ENCODE measurements at places on chromosomes 3 and 15.
A peak's percentile ranks its signal among the peaks of the same experiment; 100 is the strongest.

GRCh38 chr3:56423661-56424099, 44.6 kb downstream of the ERC2 start:
- no peak for DNase-seq

DNA sequence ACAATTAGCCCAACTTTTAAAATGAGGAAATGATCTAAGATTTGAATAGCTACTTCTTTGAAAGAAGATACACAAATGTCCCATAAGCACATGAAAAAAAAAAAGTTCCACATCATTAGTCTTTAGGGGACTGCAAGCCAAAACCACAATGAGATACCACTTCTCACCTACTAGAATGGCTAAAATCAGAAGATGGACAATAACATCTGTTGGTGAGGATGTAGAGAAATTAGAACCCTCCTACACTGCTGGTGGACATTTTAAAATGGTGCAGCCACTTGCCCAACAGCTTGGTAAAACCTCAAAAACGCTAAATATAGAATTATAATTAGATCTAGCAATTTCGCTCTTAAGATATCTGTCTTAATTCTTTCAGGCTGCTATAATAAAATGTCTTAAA, 77.1 kb downstream of the MEX3B start:
- no peak for DNase-seq

- no peak for DNase-seq
Observed at GRCh38 chr3:120057626-120058025, 36.6 kb downstream of the GSK3B start.

- peak; percentile 33 for DNase-seq
Observed at GRCh38 chr3:98573181-98573728, 20.2 kb downstream of the CPOX start.

GRCh38 chr15:50744601-50745000, 20.9 kb downstream of the SPPL2A start:
- DNase-seq = no peak

DNA sequence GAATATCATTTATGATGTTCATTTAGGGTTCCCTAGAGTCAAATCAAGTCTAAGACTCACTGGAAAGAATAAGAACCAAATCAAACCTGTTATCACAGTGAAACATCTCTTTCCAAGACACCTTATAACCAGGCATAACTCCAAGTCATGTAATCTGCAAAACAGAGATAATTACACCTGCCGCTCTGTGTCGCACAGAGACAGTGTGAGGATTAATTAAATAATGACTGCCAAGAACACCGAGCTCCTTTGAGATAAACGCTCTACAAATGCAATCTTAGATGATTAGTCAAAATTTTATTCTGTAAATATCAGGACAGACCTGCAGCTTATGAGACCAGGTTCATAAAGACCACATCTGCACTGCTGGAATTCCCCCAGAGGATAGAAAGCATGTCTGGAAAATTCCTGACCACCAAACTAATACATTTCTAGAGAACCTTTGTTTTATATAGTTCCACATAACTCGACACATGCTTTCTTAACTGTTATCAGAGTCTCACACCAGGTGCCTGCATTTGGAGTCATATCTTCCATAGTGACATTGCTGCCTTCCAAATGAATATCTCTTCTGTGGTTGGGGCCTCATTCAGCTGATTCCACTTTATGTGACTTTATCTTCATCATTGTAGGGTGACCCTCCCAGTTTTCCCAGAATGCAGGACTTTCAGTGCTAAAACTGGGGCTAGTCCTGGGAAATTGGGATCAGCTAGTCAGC, 252.8 kb downstream of the CD47 start:
- no peak for DNase-seq

DNA sequence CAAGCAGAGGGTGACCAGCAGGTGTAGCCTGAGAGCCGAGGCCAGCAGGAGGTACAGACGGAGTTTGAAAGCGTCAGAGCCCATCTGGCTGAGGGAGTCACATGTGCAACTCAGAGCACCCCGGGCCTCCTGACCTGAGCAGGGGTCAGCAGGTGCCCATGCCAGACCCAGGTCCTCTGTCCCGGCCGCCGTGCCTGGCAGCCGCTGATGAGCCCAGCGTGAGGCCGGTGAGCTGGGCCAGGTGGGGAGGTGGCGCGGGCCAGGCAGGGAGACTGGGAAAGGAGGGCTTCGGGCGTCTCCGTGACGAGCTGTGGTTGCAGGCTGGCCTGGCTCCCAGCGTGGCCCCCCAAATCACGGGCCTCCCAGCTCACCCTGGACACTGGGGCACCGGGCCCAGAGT, 130.9 kb downstream of the CHSY1 start:
- DNase-seq = no peak

- no peak for DNase-seq
Observed at GRCh38 chr3:4008205-4008604, 209.0 kb downstream of the LRRN1 start.

DNA sequence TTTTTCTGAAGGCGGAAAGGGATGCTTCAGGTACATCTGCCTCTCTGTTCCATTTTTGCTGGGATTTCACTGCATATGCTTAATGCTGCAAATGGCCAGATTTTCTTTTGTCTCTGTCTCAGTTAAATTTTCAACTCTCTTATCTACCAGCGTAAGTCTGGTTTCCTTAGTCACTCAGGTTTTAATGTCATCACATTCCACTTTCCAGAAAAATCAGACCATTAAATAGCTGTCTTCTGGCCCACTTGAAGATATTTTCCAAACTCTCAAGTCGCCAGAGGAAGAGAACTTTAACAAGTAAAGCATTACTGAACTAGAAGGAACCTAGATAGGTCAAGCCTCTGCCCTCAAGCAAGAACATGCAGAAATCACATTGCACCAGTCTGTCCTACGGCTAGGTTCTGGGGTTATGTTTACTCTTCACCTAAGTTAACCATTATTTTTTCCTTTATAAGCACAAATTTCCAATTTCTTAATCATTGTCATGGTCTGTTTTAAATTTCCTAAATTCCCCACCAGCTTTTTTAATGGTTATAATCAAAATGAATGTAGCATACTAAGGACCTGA, 26.5 kb downstream of the AVEN start:
- no peak for DNase-seq

DNA sequence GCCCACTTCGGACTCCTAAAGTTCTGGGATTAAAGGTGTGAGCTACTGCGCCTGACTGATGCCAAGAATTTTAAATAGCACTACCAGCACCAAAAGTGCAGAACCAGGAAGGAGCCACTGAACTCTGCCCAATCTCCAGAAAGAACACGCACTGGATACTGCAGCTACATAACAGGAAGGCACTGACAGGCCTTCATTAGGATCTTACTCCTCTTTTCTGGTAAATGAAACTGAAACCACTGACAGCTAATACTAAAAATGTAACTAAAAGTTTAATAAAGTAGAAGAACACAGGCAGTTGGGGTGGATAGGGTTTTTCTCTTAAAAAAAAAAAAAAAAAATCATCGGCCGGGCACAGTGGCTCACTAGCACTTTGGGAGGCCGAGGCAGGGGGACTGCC, 74.1 kb upstream of the CHRM5 start:
- no peak for DNase-seq

GRCh38 chr3:58350627-58351013, 17.9 kb downstream of the PXK start:
- no peak for DNase-seq

GRCh38 chr3:25426408-25426807, 1.7 kb upstream of the RARB start:
- DNase-seq = no peak

- DNase-seq = no peak
Observed at GRCh38 chr3:31762888-31763351, 218.1 kb downstream of the OSBPL10 start.

DNA sequence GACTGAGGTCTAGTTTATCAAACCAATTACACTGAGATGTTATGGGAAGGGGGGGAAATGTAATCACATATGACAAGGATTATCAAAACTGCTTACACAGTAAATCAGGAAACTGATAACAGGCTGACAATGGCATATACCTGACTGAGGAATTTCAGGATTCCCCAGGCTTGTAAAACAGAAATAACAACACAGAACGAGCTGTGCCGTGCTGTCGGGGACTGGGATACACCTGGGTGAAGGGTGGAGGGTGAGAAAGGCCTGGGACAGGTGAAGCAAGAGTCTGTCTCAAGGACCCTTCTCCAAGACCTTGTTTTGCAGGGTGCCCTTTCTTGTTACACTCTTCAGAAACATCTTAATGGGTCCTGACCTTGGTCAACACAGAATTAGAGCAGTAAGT, 29.4 kb downstream of the RORA start:
- no peak for DNase-seq

- DNase-seq = peak; percentile 56
Observed at GRCh38 chr15:101320501-101321052, 25.5 kb upstream of the SNRPA1 start.

- no peak for DNase-seq
Observed at GRCh38 chr3:154536751-154537150, 106.8 kb upstream of the GPR149 start.

GRCh38 chr15:42313463-42313862, 40.2 kb upstream of the TMEM87A start:
- no peak for DNase-seq

Data from central memory CD4-positive, alpha-beta T cell (primary cell).